ENCODE measurements at places on chromosomes 7 and 10.

- peak; percentile 58 for DNase-seq
Measured at GRCh38 chr10:35355971-35356724, 19.8 kb downstream of the CCNY start.

DNA sequence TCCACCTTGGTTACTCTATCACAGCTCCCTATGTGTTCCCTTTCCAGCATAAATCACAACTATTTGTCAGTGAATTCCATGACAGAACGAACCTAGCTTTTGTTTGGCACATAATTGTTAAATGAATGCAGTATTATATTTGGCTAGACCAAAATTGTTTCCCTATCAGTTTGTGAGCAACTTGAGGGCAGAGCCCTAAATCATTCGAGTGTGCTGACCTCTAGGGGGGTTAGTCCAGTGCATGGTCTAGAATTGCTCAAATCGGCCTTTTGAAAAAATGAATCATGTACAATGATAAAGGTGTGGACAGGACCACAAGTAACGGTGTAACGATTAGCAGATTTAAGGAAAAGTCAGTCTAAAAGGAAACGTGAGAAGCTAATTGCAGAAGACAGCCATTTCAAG is 475 bp upstream of the NRBF2 start:
- DNase-seq: no peak

DNA sequence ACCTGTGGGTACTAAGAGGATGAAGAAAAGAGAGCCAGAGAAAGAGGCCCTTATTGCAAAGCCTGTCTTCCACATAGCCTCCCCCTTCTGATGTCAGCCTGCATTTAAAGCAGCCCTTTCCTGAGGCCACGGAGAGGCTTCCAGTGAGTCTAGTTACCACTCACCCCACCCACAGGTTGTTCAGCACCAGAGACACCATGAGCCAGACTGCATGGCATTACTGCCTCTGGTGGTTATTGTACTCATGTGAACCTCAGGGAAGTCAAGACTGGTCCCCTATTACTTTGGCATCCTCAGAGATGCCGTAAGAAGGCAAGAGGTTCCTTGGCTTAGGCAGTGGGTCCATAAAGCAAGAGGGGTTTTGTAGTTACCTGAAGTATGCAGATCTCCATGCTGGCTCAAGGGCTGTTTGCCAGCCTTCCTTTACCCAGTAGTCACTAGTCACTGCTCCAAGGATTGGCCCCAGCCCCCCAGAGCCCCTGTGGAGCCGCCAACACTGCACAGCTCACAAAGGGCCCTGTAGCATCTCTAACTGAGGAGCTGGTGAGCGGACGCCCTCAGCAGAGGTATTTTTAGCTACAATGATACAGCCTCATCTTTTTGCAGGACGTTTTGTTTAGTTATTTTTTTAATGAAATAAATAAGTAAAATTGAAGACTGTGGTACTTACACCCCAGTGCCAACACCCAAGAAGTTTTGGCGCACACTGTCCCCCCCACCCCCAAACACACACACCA is 20.7 kb downstream of the LRRC4 start:
- DNase-seq: no peak

GRCh38 chr7:68423356-68423755 is 1174.9 kb upstream of the AUTS2 start:
- no peak for DNase-seq

- DNase-seq: peak; percentile 32
Measured at GRCh38 chr10:44390585-44391072, 5.7 kb upstream of the CXCL12 start.

Measured in AG08395 (cell line).